Natural killer cell treated with Interleukin-12 subunit alpha and Interleukin-12 subunit beta and Interleukin-15 and Interleukin-18, amount 100 ng/mL, for 72 hours (primary cell): ENCODE measurements at places on chromosomes 3 and 15.

GRCh38 chr15:94231723-94232468 lies 535 bp downstream of the MCTP2 start:
- H3K36me3 ChIP-seq, result peaks cover 35% of the 10 kb centered on the region
- no peak for DNase-seq
- H3K27ac ChIP-seq, result peak overlapping the region; percentile 98
- peaks cover 65% of the 10 kb centered on the region for H3K4me1 ChIP-seq

DNA sequence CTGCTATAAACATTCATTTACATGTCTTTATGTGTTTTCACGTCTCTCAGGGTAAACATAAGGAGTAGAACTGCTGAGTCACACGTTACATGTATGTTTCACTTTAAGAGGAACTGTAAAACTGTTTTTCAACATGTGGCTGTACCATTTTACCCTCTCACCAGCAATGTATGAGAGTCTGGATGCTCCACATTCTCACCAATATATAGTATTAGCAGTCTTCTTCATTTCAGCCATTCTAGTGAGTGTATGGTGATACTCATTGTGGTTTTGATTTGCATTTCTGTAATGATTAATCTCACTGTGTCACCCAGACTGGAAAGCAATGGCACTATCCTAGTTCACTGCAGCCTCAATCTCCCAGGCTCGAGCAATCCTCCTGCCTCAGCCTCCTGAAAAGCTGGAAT lies 37.1 kb downstream of the PHC3 start:
- H3K36me3 ChIP-seq, result no peaks in the 10 kb centered on the region
- DNase-seq, result no peak
- no peak overlapping the region for H3K27ac ChIP-seq
- no peaks in the 10 kb centered on the region for H3K27me3 ChIP-seq
- peaks cover 9% of the 10 kb centered on the region for H3K4me1 ChIP-seq

DNA sequence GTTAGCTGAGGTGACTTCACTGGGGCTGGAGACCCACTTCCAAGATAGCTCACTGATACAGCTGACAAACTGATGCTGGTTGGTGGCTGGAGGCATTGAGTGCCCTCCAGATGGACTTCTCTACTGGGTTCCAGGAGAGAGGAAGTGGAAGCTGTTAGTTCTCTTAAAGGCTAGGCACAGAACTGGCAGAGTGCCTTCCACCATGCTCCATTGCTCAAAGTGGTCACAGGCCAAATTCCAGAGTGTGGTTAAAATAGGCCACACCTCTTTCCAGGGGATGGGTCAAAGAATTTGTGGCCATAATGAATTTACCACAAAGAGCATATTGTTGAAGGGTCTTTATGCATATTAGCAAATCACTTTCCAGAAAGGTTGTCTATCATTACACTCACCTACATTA lies 74.2 kb downstream of the NMD3 start:
- H3K4me3 ChIP-seq, result no peak overlapping the region
- peaks cover 21% of the 10 kb centered on the region for H3K27me3 ChIP-seq

GRCh38 chr15:55279746-55280351 lies 9.8 kb downstream of the RAB27A start:
- H3K27me3 ChIP-seq, result no peaks in the 10 kb centered on the region
- peak overlapping the region; percentile 99 for H3K27ac ChIP-seq
- peaks cover 88% of the 10 kb centered on the region for H3K4me1 ChIP-seq
- peaks cover 27% of the 10 kb centered on the region for H3K36me3 ChIP-seq
- peak; percentile 84 for DNase-seq

GRCh38 chr15:92035961-92036360 lies 182.5 kb downstream of the SLCO3A1 start:
- H3K4me3 ChIP-seq, result no peak overlapping the region
- H3K27ac ChIP-seq, result no peak overlapping the region
- no peaks in the 10 kb centered on the region for H3K27me3 ChIP-seq
- peaks cover 30% of the 10 kb centered on the region for H3K4me1 ChIP-seq
- no peak for DNase-seq
- no peaks in the 10 kb centered on the region for H3K36me3 ChIP-seq

- H3K4me3 ChIP-seq, result no peak overlapping the region
- H3K36me3 ChIP-seq, result no peaks in the 10 kb centered on the region
- no peak for DNase-seq
- no peaks in the 10 kb centered on the region for H3K4me1 ChIP-seq
- H3K27ac ChIP-seq, result no peak overlapping the region
These were observed 41.0 kb upstream of the PRICKLE2 start for GRCh38 chr3:64266065-64266931.

- H3K4me3 ChIP-seq, result no peak overlapping the region
- H3K27ac ChIP-seq, result no peak overlapping the region
- H3K36me3 ChIP-seq, result no peaks in the 10 kb centered on the region
- H3K27me3 ChIP-seq, result peaks cover 27% of the 10 kb centered on the region
- no peaks in the 10 kb centered on the region for H3K4me1 ChIP-seq
These were observed 33.5 kb upstream of the PRR20G start for GRCh38 chr3:127321371-127321770.

GRCh38 chr15:98953000-98953787 lies 54.4 kb downstream of the PGPEP1L start:
- H3K4me3 ChIP-seq, result peak overlapping the region; percentile 40
- no peak for DNase-seq
- no peaks in the 10 kb centered on the region for H3K36me3 ChIP-seq
- H3K27me3 ChIP-seq, result no peaks in the 10 kb centered on the region
- H3K27ac ChIP-seq, result peak overlapping the region; percentile 36

GRCh38 chr3:125395091-125395490 lies 20.0 kb upstream of the ZNF148 start:
- H3K4me3 ChIP-seq, result no peak overlapping the region
- peaks cover 22% of the 10 kb centered on the region for H3K27me3 ChIP-seq
- no peaks in the 10 kb centered on the region for H3K36me3 ChIP-seq
- DNase-seq, result no peak
- H3K27ac ChIP-seq, result peak overlapping the region; percentile 36
- no peaks in the 10 kb centered on the region for H3K4me1 ChIP-seq

DNA sequence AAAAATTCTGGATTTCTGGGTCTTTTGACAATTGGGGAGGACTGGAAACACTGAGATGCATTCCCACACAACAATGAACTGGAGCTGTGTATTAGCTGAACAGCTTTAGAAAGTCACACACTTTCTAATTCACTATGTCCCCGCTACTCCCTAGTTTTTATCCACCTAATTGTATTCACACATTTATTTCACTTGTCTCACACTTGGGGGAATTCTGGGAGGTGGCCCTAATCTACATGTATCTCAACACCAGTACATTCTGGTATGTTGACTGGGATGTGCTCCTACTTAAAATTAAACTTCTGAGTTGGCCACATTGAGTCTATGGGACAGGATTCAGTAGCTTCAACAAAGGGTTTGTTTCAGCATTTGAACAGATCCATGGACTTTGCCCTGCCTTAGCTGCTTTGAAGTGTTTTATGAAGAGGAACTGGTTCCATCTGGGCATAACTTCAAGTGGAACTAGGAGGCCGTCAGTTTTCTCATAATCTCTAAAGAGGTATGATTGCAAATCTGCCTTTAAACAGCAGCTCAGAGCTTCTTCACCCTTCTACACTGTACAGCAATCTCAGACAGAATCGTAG lies 106.5 kb upstream of the CMC1 start:
- H3K27me3 ChIP-seq, result no peaks in the 10 kb centered on the region
- no peak overlapping the region for H3K27ac ChIP-seq

DNA sequence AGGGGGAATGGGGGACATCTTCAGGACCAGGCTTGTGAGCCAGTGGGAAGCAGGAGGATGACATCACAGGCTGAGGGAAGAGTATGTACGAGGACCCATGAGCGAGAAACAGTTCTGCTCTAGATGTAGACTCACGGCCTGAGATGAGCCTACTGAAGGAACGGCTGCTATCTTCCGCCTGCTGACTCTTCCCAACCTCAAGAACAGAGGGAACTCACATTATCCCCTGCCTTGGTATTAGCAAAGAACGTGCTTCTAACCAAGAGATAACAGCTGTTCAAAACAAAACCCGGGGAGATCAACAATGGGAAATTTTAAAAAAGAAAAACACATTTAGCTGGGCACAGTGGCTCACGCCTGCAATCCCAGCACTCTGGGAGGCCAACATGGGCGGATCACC lies 25.3 kb downstream of the AVEN start:
- peaks cover 14% of the 10 kb centered on the region for H3K4me1 ChIP-seq
- H3K27me3 ChIP-seq, result no peaks in the 10 kb centered on the region
- peaks cover 5% of the 10 kb centered on the region for H3K36me3 ChIP-seq
- no peak overlapping the region for H3K27ac ChIP-seq

- H3K36me3 ChIP-seq, result peaks cover 4% of the 10 kb centered on the region
- no peak for DNase-seq
- H3K4me3 ChIP-seq, result no peak overlapping the region
- no peak overlapping the region for H3K27ac ChIP-seq
- H3K4me1 ChIP-seq, result peaks cover 14% of the 10 kb centered on the region
These were observed 23.9 kb upstream of the RPL32 start for GRCh38 chr3:12865271-12865670.

- H3K4me3 ChIP-seq, result no peak overlapping the region
- no peaks in the 10 kb centered on the region for H3K36me3 ChIP-seq
- H3K4me1 ChIP-seq, result no peaks in the 10 kb centered on the region
These were observed 31.8 kb upstream of the HHATL start for GRCh38 chr3:42734263-42734860.

GRCh38 chr3:136650461-136650860 lies 101.7 kb downstream of the STAG1 start:
- DNase-seq, result no peak
- peaks cover 34% of the 10 kb centered on the region for H3K4me1 ChIP-seq
- H3K4me3 ChIP-seq, result no peak overlapping the region

- peaks cover 9% of the 10 kb centered on the region for H3K4me1 ChIP-seq
- H3K27ac ChIP-seq, result no peak overlapping the region
- H3K36me3 ChIP-seq, result peaks cover 4% of the 10 kb centered on the region
- H3K27me3 ChIP-seq, result no peaks in the 10 kb centered on the region
- no peak for DNase-seq
These were observed 4.1 kb upstream of the PSMA4 start for GRCh38 chr15:78536134-78536533.

- DNase-seq, result no peak
- H3K4me1 ChIP-seq, result no peaks in the 10 kb centered on the region
- H3K27ac ChIP-seq, result no peak overlapping the region
- H3K4me3 ChIP-seq, result no peak overlapping the region
- H3K36me3 ChIP-seq, result no peaks in the 10 kb centered on the region
- peaks cover 55% of the 10 kb centered on the region for H3K27me3 ChIP-seq
These were observed 163.4 kb downstream of the ALDH1A2 start for GRCh38 chr15:57902155-57902554.

- DNase-seq, result no peak
- peaks cover 14% of the 10 kb centered on the region for H3K27me3 ChIP-seq
- H3K4me1 ChIP-seq, result no peaks in the 10 kb centered on the region
- H3K27ac ChIP-seq, result no peak overlapping the region
- H3K4me3 ChIP-seq, result no peak overlapping the region
These were observed 39.6 kb upstream of the CTNNB1 start for GRCh38 chr3:41159588-41160189.

GRCh38 chr3:52973806-52974205 lies 72.1 kb downstream of the SFMBT1 start:
- H3K27me3 ChIP-seq, result no peaks in the 10 kb centered on the region
- DNase-seq, result no peak
- H3K4me1 ChIP-seq, result peaks cover 13% of the 10 kb centered on the region
- H3K27ac ChIP-seq, result no peak overlapping the region
- H3K36me3 ChIP-seq, result no peaks in the 10 kb centered on the region

DNA sequence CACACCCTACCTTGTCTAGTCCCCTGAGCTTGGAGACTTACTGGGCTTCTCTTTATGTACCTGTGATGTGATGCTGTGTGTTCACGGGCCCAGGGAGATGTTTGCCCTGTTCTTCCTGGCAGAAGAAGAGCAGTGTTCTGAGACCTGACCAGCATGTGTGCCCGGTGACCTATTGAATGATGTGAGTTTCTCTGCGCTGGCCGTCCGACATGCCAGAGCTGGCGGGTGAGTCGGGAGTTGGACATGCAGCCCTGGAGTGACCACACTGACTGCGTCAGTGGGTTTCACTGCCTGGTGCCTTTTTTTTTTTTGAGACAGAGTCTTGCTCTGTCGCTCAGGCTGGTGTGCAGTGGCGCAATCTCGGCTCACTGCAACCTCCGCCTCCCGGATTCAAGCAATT lies 42.3 kb downstream of the CGNL1 start:
- no peak for DNase-seq
- H3K27ac ChIP-seq, result no peak overlapping the region
- H3K4me1 ChIP-seq, result no peaks in the 10 kb centered on the region
- H3K4me3 ChIP-seq, result no peak overlapping the region
- no peaks in the 10 kb centered on the region for H3K36me3 ChIP-seq
- H3K27me3 ChIP-seq, result peaks cover 3% of the 10 kb centered on the region

GRCh38 chr3:142127941-142128658 lies 21.2 kb downstream of the TFDP2 start:
- peak overlapping the region; percentile 5 for H3K4me3 ChIP-seq
- H3K27me3 ChIP-seq, result no peaks in the 10 kb centered on the region
- H3K4me1 ChIP-seq, result peaks cover 31% of the 10 kb centered on the region
- no peak for DNase-seq

DNA sequence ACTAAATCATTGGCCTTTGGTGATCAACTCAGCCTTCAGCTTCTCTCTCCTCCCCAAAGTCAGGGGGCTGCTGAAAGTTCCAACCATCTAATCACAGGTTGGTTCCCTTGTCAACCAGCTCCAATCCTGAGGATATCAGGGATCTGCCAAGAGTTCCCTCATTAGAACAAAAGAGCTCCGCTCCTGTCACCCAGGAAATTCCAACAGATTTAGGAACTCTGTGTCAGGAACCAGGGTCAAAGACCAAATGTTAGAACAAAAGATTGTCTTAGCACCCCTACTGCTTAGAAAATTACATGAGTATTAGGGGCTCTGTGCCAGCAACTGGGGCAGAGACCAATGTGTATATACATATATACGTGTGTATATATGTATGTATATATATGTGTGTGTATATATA lies 32.3 kb upstream of the RAB7A start:
- no peaks in the 10 kb centered on the region for H3K27me3 ChIP-seq
- no peaks in the 10 kb centered on the region for H3K36me3 ChIP-seq

GRCh38 chr3:52257911-52258310 lies 12.4 kb downstream of the PPM1M start:
- no peaks in the 10 kb centered on the region for H3K27me3 ChIP-seq
- H3K4me3 ChIP-seq, result no peak overlapping the region
- peak overlapping the region; percentile 48 for H3K27ac ChIP-seq
- DNase-seq, result no peak

DNA sequence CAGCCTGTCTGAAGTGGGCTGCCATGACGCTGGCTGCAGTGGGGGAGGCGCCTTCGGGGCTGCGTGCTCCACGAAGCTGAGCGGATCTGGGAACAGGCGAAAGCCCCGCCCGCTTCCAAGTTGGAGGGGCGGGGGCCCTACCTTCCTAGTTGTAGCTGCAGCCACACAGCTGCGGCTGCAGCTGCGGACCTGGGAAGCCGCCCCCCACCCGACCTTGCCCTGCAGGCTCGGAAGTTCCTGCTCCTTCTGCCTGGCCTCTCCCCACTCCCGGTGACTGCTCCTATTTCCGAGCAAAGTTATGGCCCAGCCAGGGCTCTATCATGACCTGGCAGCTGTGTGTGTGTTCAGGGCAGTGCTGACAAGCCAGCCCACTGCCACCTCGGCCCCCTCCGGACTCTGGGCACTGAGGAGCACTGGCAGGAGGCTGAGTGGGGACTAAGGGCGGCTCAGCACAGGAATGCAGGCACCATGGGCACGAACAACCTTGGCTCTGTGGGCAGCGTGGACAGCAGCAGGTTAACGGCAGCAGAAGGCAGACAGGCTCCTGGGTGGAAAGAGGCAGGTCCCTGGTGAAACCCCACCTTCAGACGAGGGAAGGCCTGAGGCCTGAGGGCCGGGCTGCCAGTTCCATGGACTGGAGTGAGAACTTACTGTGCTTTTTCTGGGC lies 352.4 kb upstream of the TMCO5A start:
- no peaks in the 10 kb centered on the region for H3K27me3 ChIP-seq
- H3K36me3 ChIP-seq, result no peaks in the 10 kb centered on the region
- no peak overlapping the region for H3K4me3 ChIP-seq
